ENCODE measurements at places on chromosomes 16 and 17. TPM values are rescaled to one million over a fixed set of nuclear protein-coding genes. Genes with fewer than 3 reads are reported as not detected.

- no peaks in the 10 kb centered on the region for H3K4me1 ChIP-seq
- no peaks in the 10 kb centered on the region for H3K36me3 ChIP-seq
- H3K27ac ChIP-seq, result no peak overlapping the region
- H3K4me3 ChIP-seq, result no peak overlapping the region
Observed at GRCh38 chr16:51165043-51165442, 14.0 kb upstream of the SALL1 start.

GRCh38 chr17:57121308-57122042 lies 36.4 kb downstream of the AKAP1 start:
- H3K27ac ChIP-seq, result peak overlapping the region; percentile 14
- H3K27me3 ChIP-seq, result no peaks in the 10 kb centered on the region
- DNase-seq, result no peak
- no peak overlapping the region for H3K4me3 ChIP-seq
- H3K4me1 ChIP-seq, result no peaks in the 10 kb centered on the region

- peaks cover 11% of the 10 kb centered on the region for H3K4me1 ChIP-seq
- DNase-seq, result peak; percentile 98
- peak within 1 kb of the TSS; percentile 99 for H3K4me3 ChIP-seq
- H3K36me3 ChIP-seq, result peaks cover 39% of the 10 kb centered on the region
- H3K27me3 ChIP-seq, result no peaks in the 10 kb centered on the region
- peak within 1 kb of the TSS; percentile 81 for H3K27ac ChIP-seq
Observed at GRCh38 chr17:39730095-39730921, at the start of gene MIEN1. Gene MIEN1, minus strand, starts transcription at chr17:39730532. Its CDS starts 37 bp downstream, at chr17:39730495.

- no peak overlapping the region for H3K4me3 ChIP-seq
- H3K27me3 ChIP-seq, result no peaks in the 10 kb centered on the region
- no peak overlapping the region for H3K27ac ChIP-seq
- H3K4me1 ChIP-seq, result peaks cover 21% of the 10 kb centered on the region
- DNase-seq, result no peak
Observed at GRCh38 chr17:65542610-65543009, 18.8 kb downstream of the AXIN2 start.

- DNase-seq, result no peak
- H3K27ac ChIP-seq, result no peak overlapping the region
- no peak overlapping the region for H3K4me3 ChIP-seq
- H3K4me1 ChIP-seq, result no peaks in the 10 kb centered on the region
- H3K27me3 ChIP-seq, result no peaks in the 10 kb centered on the region
Observed at GRCh38 chr17:32591405-32591804, 104.6 kb downstream of the CDK5R1 start.

DNA sequence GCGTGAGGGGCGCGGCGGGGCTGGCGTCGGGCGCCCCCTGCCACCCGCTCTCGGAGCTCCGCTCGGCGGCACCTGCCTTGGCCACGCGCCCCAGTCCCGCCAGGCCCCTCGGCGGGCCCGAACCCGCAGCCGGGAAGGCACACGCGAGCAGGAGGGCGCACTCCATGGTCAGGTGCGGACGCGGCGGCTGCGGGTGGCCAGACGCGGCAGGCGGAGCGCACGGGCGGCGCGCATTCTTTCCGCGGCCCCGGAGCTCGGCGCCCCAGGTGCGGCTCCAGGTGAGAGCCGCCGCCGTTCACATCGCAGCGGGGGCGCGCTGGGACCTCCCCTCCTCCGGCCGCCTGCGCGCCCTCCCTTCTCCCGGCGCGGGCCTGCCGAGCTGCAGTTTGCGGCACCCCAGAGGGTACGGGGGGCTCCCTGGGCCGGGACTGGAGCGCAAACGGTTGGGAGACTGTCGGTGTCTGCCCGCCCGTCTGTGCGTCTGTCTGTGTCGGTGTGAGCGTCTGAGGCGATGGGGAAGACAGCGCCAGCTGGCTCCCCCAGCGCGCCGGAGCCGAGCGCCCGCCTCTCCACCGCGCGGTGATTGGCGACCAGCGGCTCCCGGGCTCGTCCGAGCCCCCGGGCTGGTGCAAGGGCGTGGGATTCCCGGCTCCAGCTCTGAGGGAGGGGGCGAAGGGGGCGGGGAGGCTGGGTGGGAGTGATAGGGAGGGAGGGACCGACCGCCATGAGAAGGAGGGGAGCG lies at the start of gene ADAMTS18:
TSS of gene ADAMTS18 (minus strand) at position 505 of the 742 bp plus-strand sequence. CDS start at position 166, 339 bp downstream.
- H3K27me3 ChIP-seq, result peaks cover 57% of the 10 kb centered on the region
- no peak for DNase-seq
- H3K4me3 ChIP-seq, result no peak within 1 kb of the TSS
- H3K27ac ChIP-seq, result no peak within 1 kb of the TSS

- H3K27me3 ChIP-seq, result no peaks in the 10 kb centered on the region
- peaks cover 11% of the 10 kb centered on the region for H3K4me1 ChIP-seq
- no peak overlapping the region for H3K4me3 ChIP-seq
- H3K27ac ChIP-seq, result no peak overlapping the region
- H3K36me3 ChIP-seq, result no peaks in the 10 kb centered on the region
Observed at GRCh38 chr17:58534331-58534730, 19.9 kb upstream of the MTMR4 start.

GRCh38 chr16:72001180-72001874 lies 1.1 kb upstream of the PKD1L3 start:
- H3K27me3 ChIP-seq, result no peaks in the 10 kb centered on the region
- no peaks in the 10 kb centered on the region for H3K4me1 ChIP-seq
- no peak for DNase-seq
- H3K27ac ChIP-seq, result no peak overlapping the region

GRCh38 chr16:85724126-85724879 lies 26.6 kb downstream of the C16orf74 start:
- no peaks in the 10 kb centered on the region for H3K27me3 ChIP-seq
- H3K4me3 ChIP-seq, result no peak overlapping the region
- H3K27ac ChIP-seq, result no peak overlapping the region
- H3K36me3 ChIP-seq, result no peaks in the 10 kb centered on the region
- no peak for DNase-seq
- H3K4me1 ChIP-seq, result peaks cover 2% of the 10 kb centered on the region

GRCh38 chr17:81583589-81584342 lies 31.6 kb upstream of the FAAP100 start:
- H3K4me3 ChIP-seq, result no peak overlapping the region
- H3K4me1 ChIP-seq, result no peaks in the 10 kb centered on the region
- H3K27ac ChIP-seq, result no peak overlapping the region
- DNase-seq, result no peak

DNA sequence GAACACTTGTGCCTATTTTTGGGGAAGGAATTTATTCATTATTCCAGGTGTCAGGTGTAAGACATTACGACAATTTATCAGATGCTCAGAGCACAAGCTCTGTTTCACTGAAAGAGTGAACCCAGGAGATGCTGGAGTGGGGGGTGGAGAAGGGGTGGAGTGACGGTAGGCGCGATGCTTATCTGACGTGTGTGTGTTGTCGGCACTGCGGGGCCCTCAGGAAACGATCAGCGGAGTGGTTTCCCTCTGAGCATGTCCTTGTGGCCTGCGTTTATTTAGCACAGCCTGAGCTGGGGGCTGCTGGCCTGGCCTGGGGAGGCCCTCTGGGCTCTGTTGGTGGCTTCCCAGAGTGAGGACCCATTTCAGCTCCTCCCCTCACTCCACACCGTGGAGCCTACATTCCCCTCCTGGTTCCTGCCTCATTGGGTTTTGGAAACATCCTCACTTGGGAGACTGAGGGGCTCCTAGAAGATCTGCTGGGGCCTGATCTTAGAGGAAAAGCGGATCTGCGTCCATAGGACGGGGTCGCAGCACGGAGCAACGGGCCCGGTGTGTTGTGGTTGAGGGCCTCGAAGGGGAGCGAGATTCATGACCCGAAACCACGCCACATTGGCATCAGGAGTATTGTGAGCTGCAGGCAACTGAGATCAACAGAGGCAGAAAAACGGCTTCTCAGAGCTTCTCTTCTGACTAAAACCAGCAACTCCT lies 19.0 kb upstream of the GNG13 start:
- no peak for DNase-seq
- H3K4me1 ChIP-seq, result no peaks in the 10 kb centered on the region
- no peak overlapping the region for H3K27ac ChIP-seq
- H3K4me3 ChIP-seq, result no peak overlapping the region

DNA sequence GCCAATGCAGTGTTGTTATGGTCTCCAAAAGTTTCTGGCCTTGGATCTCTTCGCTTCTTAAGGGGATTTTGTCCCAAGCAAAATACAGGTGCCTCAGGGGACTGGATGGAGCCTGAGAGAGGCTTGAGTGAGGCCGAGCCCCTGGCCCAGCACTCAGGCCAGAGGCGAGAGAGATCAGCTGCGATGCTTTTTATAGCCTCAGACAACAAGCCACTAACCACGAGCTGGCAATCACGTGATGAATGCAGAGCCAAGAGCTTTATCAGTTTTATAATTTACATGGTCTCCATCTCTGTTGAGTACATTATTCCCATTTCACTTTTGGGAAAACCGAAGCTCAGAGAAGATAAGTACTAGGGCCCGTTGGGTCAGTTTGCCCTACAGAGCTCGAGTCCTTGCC lies 360.0 kb upstream of the CDH5 start:
- H3K36me3 ChIP-seq, result no peaks in the 10 kb centered on the region
- H3K4me1 ChIP-seq, result peaks cover 11% of the 10 kb centered on the region
- H3K27ac ChIP-seq, result no peak overlapping the region
- H3K4me3 ChIP-seq, result no peak overlapping the region

GRCh38 chr17:15951368-15952047 lies 6.6 kb downstream of the ADORA2B start:
- no peaks in the 10 kb centered on the region for H3K27me3 ChIP-seq
- no peaks in the 10 kb centered on the region for H3K36me3 ChIP-seq
- DNase-seq, result no peak
- H3K4me3 ChIP-seq, result no peak overlapping the region

- H3K4me3 ChIP-seq, result peak overlapping the region; percentile 62
Observed at GRCh38 chr17:17783825-17784656, 52.7 kb downstream of the SREBF1 start.

DNA sequence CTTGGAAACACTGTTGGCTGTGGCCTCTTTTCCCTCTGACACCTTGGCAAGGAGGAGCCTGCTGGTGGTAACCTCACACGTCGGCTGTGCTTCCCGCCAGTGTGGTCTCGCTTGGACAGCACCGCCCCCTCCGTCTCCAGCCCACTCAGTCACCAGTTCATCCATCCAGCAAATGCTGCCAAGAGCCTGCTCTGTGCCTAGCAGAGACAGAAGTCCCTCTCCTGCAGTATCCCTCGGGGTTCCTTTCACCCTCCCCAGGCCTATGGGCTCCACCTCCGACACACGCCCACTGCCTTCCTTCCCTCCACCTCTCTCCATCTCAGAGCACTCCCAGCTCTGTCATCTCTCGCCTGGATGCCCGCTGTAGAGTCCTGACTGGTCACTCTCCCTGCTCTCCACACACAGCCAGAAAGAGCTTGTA lies 12.3 kb downstream of the CACNG4 start:
- no peak overlapping the region for H3K4me3 ChIP-seq
- no peaks in the 10 kb centered on the region for H3K36me3 ChIP-seq
- no peak overlapping the region for H3K27ac ChIP-seq
- peaks cover 34% of the 10 kb centered on the region for H3K4me1 ChIP-seq
- DNase-seq, result no peak

GRCh38 chr17:56690441-56691291 lies 97.2 kb downstream of the NOG start:
- no peak overlapping the region for H3K4me3 ChIP-seq
- no peaks in the 10 kb centered on the region for H3K4me1 ChIP-seq
- H3K27me3 ChIP-seq, result no peaks in the 10 kb centered on the region
- H3K36me3 ChIP-seq, result no peaks in the 10 kb centered on the region

DNA sequence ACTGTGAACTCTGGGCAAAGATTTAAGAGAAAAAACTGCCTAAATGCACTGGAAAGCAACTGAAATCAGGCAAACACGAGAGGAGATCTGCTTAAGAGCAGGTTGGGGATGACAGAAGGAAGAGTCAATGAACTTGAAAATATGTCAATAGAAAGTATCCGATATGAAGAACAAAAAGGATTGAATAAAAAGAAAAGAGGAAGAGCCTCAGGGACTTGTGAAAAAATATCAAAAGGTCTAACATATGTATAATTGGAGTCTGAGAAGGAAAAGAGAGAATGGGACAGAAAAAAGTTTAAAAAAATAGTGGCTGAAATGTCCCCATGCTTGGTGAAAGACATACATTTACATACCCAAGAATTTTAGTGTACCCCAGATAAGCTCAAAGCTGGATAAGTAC lies 195.5 kb downstream of the COPRS start:
- H3K36me3 ChIP-seq, result no peaks in the 10 kb centered on the region
- H3K27me3 ChIP-seq, result no peaks in the 10 kb centered on the region
- H3K27ac ChIP-seq, result no peak overlapping the region
- DNase-seq, result no peak
- no peak overlapping the region for H3K4me3 ChIP-seq
- H3K4me1 ChIP-seq, result no peaks in the 10 kb centered on the region

GRCh38 chr16:3020604-3021448 lies 658 bp downstream of the TNFRSF12A start:
- peaks cover 6% of the 10 kb centered on the region for H3K27me3 ChIP-seq
- H3K4me3 ChIP-seq, result peak overlapping the region; percentile 78
- H3K27ac ChIP-seq, result peak overlapping the region; percentile 93
- peaks cover 53% of the 10 kb centered on the region for H3K4me1 ChIP-seq
- DNase-seq, result peak; percentile 85
- H3K36me3 ChIP-seq, result peaks cover 6% of the 10 kb centered on the region

DNA sequence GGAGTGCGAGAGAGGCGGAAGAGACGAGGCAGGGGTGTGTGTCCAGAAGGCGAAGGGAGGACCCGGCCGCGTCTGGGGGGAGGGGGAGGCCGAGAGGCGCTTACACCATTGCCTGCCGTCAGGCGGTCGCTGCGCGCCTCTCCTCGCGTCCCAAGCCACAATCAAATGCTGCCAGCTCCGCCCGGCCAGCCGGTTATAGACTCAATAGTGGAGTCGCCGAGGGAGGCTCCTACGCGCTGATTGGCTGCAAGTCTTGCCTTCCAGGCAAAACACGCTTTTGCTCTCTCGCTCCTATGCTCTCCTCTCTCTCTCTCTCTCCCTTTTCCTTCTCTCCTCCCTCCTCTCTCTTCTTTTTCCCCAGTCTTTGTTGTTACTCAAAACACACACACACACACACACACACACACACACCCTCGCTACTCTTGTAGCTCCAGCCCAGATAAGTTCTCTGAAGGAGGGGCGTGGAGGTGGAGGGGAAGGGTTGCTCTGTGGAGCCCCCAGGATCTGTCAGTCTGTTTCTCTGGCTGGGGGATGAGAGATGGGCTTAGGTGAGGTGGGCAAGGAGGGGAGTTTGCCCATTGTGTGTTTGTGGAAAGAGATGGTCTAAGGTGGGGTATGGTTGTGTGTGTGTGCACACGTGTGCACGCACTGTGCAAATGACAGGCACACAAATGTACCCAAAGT lies at the start of gene DLX3:
TSS of gene DLX3 (minus strand) at position 170 of the 684 bp plus-strand sequence. CDS start 226 bp downstream, outside the sequence.
- peaks cover 32% of the 10 kb centered on the region for H3K27me3 ChIP-seq
- peak; percentile 70 for DNase-seq
- no peak within 1 kb of the TSS for H3K27ac ChIP-seq
- no peaks in the 10 kb centered on the region for H3K36me3 ChIP-seq

DNA sequence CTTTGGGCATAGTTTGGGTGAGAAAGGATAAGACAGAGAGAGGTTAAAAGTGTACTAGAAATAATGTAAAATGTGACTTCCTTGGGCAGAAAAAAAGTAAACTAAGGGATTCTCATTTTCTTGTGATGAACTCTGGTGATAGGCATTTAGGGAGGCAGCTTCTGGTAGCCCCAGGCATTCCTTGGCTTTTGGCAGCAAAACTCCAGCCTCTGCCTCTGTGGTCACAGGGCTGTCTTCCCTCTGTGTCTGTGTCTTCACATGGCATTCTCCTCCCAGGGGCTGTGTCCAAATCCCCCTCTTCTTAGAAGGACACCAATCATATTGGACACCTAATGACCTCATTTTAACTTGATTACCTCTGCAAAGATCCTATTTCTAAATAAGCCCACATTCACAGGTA lies 54.7 kb downstream of the HS3ST3B1 start:
- no peaks in the 10 kb centered on the region for H3K36me3 ChIP-seq
- no peaks in the 10 kb centered on the region for H3K27me3 ChIP-seq
- no peak overlapping the region for H3K27ac ChIP-seq
- no peak overlapping the region for H3K4me3 ChIP-seq
- no peak for DNase-seq
- no peaks in the 10 kb centered on the region for H3K4me1 ChIP-seq

CACNG1 gene
- not detected for polyA plus RNA-seq

CEP131 gene
- 14.7 TPM for polyA plus RNA-seq

USP10 gene
- polyA plus RNA-seq, result 17.8 TPM

MYLK3 gene
- polyA plus RNA-seq, result 133 TPM

KAT8 gene
- 83.2 TPM for polyA plus RNA-seq

CLEC3A gene
- polyA plus RNA-seq, result not detected

GPR142 gene
- not detected for polyA plus RNA-seq
